Hepatocyte (in vitro differentiated cells): ENCODE measurements at places on chromosomes 2 and 18. TPM values are rescaled to one million over a fixed set of nuclear protein-coding genes. Genes with fewer than 3 reads are reported as not detected.

DNA sequence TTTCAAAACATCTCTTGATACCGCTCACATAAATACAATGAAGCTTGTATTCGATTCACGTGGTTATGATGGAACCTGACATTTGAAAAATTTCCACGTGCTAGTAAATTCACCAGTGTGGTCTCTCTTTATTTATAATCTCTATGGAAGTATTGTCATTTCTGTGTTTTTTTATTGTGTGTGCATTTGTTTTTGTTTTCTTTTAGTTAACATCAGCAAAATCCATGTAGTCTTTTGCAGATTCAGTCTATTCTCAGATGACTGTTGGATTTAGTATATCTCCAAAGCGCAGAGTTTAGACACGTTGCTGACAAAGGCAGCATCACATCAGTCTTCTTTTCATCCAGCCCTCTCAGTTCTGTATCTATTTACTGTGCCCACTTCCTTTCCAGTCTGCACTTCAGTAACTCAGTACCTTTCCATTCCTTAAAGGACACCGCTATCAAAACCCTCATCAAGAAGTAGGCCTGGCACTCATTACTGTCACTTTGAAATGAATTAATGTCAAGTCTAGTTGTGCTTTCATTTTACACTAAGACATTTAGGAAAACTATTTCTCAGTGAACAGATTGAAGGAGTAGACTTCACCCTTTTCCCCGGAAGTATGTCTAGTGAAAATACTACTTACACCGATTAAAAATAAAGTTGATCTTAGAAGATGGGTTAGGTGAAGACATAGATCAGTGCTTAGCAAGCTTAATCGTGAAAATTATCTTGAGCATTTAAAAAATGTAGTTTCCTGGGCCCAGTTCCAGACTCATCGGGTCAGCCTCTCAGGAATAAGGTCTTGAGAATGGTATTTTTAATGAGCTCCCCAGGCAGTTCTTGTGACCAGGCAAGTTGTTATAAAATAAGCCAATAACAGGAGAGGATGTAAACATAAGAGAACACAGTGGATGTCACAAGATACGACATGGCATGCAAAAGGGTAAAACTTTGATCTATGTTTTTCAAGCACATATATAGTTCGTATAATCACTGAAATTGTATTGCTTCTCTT is 506.8 kb upstream of the ZEB2 start:
- H3K4me1 ChIP-seq: peaks cover 12% of the 10 kb centered on the region
- H3K36me3 ChIP-seq: no peaks in the 10 kb centered on the region
- no peaks in the 10 kb centered on the region for H3K27me3 ChIP-seq
- no peak overlapping the region for H3K4me3 ChIP-seq

GRCh38 chr2:54459037-54459441 is 2.9 kb downstream of the SPTBN1 start:
- no peaks in the 10 kb centered on the region for H3K27me3 ChIP-seq
- peaks cover 13% of the 10 kb centered on the region for H3K4me1 ChIP-seq
- H3K27ac ChIP-seq: peak overlapping the region; percentile 15
- DNase-seq: no peak
- peak overlapping the region; percentile 12 for H3K4me3 ChIP-seq

DNA sequence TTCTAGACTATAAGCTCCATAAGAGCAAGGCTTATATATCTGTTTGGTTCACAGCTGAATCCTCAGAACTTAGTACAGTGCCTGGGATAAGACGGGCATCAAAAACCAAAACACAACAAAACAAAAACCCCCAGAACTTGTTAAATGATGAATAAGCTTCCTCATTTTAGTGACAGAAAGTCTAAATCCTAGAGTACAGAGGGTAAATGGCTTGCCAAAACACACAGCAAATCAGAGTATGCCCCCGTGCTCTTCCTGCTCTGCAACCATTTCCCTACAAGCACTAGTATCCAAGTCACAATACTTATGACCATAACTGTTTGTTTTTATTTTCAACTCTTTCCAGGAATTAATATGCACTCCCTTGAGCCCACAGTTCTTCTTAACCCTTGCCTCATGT is 10.1 kb downstream of the ZNF521 start:
- no peaks in the 10 kb centered on the region for H3K36me3 ChIP-seq
- H3K4me3 ChIP-seq: no peak overlapping the region
- no peak for DNase-seq
- H3K4me1 ChIP-seq: no peaks in the 10 kb centered on the region
- no peak overlapping the region for H3K27ac ChIP-seq

- H3K27me3 ChIP-seq: no peaks in the 10 kb centered on the region
- no peak for DNase-seq
- no peak overlapping the region for H3K27ac ChIP-seq
- H3K4me1 ChIP-seq: peaks cover 13% of the 10 kb centered on the region
These were observed 72.8 kb downstream of the PHLPP1 start for GRCh38 chr18:62788111-62788510.

DNA sequence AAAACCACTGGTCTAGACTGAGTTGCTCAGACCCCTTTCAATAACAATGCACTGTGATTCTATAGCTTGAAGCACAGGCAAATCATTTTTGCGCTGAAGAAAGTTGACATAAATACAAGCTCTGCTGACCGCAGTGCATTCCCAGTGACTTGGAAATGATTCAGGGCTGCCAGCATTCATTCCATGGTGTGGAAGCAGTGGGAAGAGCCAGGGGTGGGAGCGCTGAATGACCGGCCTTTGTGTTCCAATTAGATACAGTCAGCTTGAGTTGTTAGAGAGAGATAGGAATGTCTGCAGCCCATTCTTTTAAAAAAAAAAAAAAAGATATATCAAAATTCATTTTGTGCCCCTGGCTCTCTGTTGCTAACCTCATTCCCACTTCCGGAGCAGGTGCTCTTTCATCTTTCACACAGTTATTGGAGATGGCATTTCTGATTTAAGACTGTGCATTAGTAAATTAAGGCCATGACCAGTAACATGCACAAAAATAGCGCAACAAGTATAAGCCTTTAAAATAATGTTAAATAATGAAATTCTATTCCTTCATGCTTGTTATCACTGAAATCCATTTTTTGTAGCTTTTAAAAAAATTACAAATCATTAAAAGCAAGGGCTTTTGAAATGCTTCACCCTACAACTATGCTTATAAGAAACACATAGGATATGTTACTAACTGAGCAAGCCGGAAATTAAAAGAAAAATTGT is 59.4 kb upstream of the CTLA4 start:
- H3K27me3 ChIP-seq: no peaks in the 10 kb centered on the region
- no peak for DNase-seq
- no peaks in the 10 kb centered on the region for H3K36me3 ChIP-seq
- peaks cover 9% of the 10 kb centered on the region for H3K4me1 ChIP-seq
- H3K27ac ChIP-seq: no peak overlapping the region
- H3K4me3 ChIP-seq: no peak overlapping the region

GRCh38 chr18:51196811-51197660 is 445 bp downstream of the MEX3C start:
- peak overlapping the region; percentile 71 for H3K4me3 ChIP-seq
- peak overlapping the region; percentile 97 for H3K27ac ChIP-seq
- H3K36me3 ChIP-seq: no peaks in the 10 kb centered on the region
- H3K27me3 ChIP-seq: no peaks in the 10 kb centered on the region
- peaks cover 12% of the 10 kb centered on the region for H3K4me1 ChIP-seq
- DNase-seq: peak; percentile 74

GRCh38 chr18:22223254-22223964 is 54.0 kb downstream of the GATA6 start:
- H3K27ac ChIP-seq: peak overlapping the region; percentile 81
- H3K4me1 ChIP-seq: peaks cover 5% of the 10 kb centered on the region
- H3K27me3 ChIP-seq: no peaks in the 10 kb centered on the region
- H3K4me3 ChIP-seq: no peak overlapping the region
- no peaks in the 10 kb centered on the region for H3K36me3 ChIP-seq

DNA sequence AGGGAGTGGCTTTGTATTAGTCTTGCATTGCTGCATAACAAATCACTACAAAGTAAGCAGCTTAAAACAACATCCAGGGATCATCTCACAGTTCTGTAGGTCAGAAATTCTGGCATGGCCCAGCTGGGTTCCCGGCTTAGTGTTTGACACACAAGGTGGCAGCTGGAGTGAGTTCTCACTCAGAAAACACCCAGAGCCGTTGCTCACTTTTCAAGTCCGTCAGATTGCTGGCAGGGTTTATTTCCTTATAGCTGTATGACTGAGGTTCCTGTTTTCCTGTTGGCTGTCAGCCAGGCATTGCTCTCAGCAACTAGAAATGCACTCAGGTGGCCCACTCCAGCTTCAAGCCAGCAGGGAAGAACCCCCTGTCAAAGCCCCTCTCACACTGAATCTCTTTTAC is 324.1 kb downstream of the CCDC178 start:
- DNase-seq: peak; percentile 61
- peaks cover 4% of the 10 kb centered on the region for H3K4me1 ChIP-seq
- no peaks in the 10 kb centered on the region for H3K27me3 ChIP-seq
- peak overlapping the region; percentile 60 for H3K27ac ChIP-seq

GRCh38 chr2:26670931-26671460 is 21.5 kb upstream of the KCNK3 start:
- H3K27ac ChIP-seq: no peak overlapping the region
- H3K4me3 ChIP-seq: no peak overlapping the region
- H3K4me1 ChIP-seq: peaks cover 10% of the 10 kb centered on the region
- no peak for DNase-seq
- no peaks in the 10 kb centered on the region for H3K36me3 ChIP-seq
- H3K27me3 ChIP-seq: no peaks in the 10 kb centered on the region

DNA sequence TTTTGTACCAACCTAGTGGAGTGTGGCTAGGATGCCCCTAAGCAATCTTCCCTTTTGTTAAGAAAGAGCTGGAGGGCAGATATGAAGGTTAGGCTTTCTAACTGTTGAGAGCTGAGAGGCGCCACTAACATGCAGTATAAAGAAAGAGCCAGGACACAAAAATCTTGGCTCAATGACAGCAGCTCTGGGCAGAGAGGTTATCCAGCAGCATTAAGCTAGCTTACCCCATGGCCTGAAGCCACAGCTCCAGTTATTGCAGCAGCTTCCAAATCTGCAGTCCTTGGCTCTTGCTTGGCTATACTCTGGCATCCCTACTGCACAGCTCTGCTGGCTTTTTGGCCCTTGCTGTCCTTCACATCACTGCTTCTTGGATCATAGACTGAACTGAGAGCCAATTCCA is 213.4 kb downstream of the GPD2 start:
- no peaks in the 10 kb centered on the region for H3K36me3 ChIP-seq
- H3K27me3 ChIP-seq: no peaks in the 10 kb centered on the region
- peak; percentile 19 for DNase-seq
- no peaks in the 10 kb centered on the region for H3K4me1 ChIP-seq
- no peak overlapping the region for H3K27ac ChIP-seq

- no peak overlapping the region for H3K27ac ChIP-seq
- H3K4me3 ChIP-seq: no peak overlapping the region
- H3K27me3 ChIP-seq: no peaks in the 10 kb centered on the region
- H3K4me1 ChIP-seq: no peaks in the 10 kb centered on the region
- H3K36me3 ChIP-seq: no peaks in the 10 kb centered on the region
These were observed 90.2 kb upstream of the LHCGR start for GRCh38 chr2:48845684-48846083.

DNA sequence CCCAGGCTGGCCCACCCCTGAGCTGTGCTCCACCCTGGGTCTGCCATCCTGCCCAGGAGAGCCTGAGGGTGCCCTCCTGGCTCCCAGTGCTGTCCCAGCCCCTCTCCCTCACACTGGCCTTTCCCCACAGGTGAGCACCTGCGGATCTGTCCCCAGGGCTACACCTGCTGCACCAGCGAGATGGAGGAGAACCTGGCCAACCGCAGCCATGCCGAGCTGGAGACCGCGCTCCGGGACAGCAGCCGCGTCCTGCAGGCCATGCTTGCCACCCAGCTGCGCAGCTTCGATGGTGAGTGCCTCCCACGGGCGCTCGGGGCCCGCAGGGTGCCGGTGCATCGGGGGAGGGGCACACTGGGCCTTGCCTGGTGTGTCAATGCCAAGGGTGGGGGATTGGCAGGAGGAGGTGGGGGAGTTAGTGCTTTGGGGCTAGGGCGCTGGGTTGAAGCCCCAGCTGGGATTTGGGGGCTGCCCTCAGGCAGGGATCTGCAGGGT is 23.5 kb downstream of the GPC1 start:
- no peak overlapping the region for H3K27ac ChIP-seq
- H3K4me3 ChIP-seq: no peak overlapping the region
- H3K36me3 ChIP-seq: no peaks in the 10 kb centered on the region
- DNase-seq: no peak
- peaks cover 26% of the 10 kb centered on the region for H3K4me1 ChIP-seq

DNA sequence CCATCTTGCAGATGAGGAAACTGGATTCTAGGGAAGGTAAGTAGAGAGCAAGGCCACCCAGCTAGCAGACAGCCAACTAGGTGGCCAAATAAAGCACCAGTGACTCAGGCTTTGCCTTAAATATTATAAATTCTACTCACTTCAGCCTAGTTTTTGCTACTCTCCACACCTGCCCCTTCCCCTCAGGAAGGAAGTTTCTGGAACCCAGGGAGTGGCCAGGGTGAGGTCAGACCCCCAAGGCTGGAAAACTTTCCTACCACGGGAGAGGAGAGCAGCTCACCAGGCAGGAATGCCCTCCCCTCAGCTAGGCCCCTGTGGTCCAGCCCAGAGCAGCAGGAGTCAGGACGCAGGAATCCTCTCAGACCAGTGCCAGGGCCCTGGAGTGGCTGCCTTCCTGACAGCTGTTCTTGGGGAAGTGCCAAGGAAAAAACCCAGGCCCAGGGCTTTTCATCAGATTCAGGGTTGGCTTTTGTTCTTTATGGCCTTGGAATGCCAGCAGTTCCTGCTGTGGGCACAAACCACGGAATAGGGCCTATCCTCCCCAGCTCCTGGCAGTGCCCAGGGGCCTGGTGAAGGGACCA is 5.1 kb upstream of the PAX8 start:
- DNase-seq: peak; percentile 67
- peak overlapping the region; percentile 79 for H3K27ac ChIP-seq
- H3K36me3 ChIP-seq: no peaks in the 10 kb centered on the region
- H3K27me3 ChIP-seq: peaks cover 17% of the 10 kb centered on the region
- peaks cover 29% of the 10 kb centered on the region for H3K4me1 ChIP-seq

DNA sequence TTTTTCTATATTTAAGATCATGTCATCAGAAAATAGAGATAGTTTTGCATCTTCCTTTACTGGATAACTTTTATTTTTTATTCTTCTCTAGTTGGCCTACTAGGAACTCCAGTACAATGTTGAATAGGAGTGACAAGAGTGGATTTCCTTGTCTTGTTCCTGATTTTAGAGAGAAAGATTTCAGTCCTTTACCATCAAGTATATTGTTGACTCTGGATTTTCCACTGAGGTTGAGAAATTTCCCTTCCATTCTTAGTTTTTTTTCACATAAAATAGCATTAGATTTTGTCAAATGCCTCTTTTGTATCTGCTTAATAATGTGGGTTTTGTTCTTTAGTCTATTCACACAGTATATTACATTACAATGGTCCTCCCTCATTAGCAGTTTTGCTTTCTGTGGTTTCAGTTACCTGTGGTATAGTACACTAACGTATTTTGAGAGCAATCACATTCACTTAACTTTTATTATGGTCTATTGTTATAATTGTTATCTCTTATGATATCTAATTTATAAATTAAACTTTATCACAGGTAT is 105.5 kb downstream of the THADA start:
- H3K4me1 ChIP-seq: no peaks in the 10 kb centered on the region
- no peak for DNase-seq
- no peak overlapping the region for H3K4me3 ChIP-seq
- no peaks in the 10 kb centered on the region for H3K27me3 ChIP-seq
- H3K27ac ChIP-seq: no peak overlapping the region

- H3K27me3 ChIP-seq: no peaks in the 10 kb centered on the region
- H3K36me3 ChIP-seq: no peaks in the 10 kb centered on the region
- H3K27ac ChIP-seq: no peak overlapping the region
- H3K4me1 ChIP-seq: no peaks in the 10 kb centered on the region
- no peak for DNase-seq
These were observed 16.0 kb downstream of the VPS54 start for GRCh38 chr2:64003239-64003638.

Gene CYB5A
- total RNA-seq: 259 and 273 TPM in 2 replicates

Gene SERPINB3
- total RNA-seq: 0.17 TPM in 1 of 2 replicates, not detected in the other

Gene AGXT
- 69.6 and 90.8 TPM in 2 replicates for total RNA-seq

Gene G6PC2
- not detected in 2 replicates for total RNA-seq

Gene SCYGR4
- not detected in 2 replicates for total RNA-seq

Gene ASB18
- total RNA-seq: not detected in 2 replicates

Gene UGT1A4
- total RNA-seq: not detected in 2 replicates

Gene ABCG8
- total RNA-seq: 4.5 and 4.7 TPM in 2 replicates

Gene SERPINB12
- total RNA-seq: not detected in 2 replicates
